ENCODE measurements at places on chromosomes 7 and 10.

DNA sequence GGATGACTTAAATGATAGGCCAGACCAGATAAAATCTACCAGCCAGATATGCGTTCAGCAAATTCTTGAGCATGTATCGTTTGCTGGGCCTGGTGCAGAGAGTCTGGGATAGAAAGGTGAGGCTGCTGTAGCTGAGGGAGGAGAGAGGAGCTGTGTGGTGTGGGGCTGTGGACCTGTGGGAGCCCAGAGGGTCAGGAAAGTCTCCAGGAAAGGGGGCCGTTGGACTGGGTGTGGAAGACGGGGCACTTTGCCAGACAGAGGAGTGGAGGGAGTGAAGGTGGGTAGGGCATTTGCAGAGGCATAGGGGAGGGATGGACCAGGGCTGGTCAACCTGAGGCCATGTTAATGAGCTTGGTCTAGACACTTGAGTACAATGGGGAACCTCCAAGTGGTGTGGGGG, 124.7 kb upstream of the UNC5B start:
- no peak for DNase-seq

GRCh38 chr7:70894799-70895198, 237.1 kb upstream of the GALNT17 start:
- DNase-seq: no peak

GRCh38 chr7:10181996-10182395, 791.7 kb upstream of the PHF14 start:
- DNase-seq: no peak

DNA sequence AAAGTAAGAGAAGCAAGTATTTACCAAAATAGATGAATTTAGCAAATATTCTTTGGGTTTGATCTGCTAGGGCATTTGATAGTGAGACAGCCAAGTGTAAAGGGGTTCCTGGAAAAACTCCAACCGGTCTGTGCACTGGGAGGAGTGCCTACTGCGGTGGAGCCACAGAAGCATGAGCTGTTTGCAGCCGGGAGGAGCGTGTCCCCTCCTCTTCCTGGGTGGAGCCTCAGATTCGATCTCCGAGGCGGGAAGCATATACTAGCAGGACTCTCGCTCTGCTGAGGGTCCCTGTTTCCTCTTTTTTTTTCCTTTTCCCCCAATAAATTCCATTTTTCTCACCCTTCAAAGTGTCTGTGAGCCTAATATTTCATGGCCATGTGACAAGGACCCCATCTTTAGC, 45.1 kb upstream of the MET start:
- DNase-seq: no peak

DNA sequence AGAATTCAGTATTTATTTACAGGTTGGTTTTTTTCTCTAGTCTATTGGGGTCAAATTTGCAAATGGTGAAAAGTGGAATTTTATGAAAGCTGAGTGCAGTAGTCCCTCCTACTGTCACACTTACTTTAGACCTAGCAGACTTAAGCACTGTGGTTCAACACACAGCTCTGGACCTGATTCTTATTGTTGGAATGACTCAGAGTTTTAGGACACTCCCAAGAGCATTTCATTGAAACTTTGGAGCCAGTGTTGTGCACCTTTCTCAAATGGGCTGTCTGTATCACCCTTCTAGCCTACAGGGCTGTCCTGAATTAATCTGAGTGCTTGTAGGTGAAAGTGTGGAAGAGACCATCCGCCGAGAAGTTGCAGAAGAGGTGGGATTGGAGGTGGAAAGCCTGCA, 16.1 kb downstream of the NUDT13 start:
- DNase-seq: no peak

DNA sequence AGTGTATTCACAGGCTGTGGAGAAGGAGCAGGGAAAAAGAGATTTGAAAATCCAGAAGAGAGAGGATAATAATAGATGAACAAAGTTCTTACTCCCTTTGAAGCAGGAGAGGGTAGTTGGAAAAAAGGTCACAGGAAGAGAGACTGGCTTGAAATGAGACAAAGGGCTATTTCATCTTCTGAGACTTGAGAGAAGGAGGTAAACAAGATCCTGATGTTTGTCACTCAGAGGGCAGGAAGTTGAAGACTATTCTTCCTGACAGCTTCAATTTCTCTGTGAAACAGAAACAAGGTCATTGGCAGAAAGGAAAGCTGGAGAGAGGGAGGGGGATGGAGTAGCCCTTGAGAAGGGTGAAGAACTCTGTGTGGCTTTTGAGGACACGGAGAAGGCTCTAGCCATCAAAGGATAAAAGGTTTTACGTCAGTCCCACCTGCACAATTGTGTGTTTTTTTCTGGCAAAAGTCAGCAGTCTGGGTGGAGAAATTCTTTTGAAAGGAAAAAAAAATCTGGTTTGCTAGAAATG, 216.1 kb upstream of the STEAP4 start:
- DNase-seq: no peak

DNA sequence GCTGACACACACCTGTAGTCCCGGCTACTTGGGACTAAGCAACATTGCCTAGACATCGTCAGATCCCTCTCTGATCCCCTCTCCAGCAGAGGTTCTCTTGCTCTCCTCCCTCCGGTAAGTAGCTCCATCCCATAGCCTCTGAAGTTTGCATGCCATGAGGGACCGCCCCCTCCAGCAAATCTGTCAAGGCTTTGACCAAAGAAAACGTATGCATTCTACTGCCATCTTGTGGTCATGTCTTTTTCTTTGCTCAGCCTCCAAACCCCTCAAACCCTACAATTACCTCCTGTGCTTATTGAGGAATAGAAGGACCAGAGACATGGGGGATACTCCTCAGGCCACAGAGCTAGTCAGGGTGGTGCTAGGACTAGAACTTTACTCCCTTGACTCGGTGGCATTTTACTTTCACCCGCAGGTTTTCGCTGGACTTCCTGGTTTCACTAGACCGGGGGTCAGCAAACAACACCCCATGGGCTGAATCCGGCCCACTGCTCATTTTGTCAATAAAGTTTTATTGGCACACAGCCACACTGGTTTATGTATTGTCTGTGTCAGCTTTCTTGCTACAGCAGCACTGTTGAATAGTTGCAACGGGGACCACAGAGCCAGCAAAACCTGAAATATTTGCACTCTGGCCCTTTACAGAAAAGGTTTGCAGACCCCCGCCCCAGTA, 202.6 kb upstream of the FOXK1 start:
- no peak for DNase-seq

DNA sequence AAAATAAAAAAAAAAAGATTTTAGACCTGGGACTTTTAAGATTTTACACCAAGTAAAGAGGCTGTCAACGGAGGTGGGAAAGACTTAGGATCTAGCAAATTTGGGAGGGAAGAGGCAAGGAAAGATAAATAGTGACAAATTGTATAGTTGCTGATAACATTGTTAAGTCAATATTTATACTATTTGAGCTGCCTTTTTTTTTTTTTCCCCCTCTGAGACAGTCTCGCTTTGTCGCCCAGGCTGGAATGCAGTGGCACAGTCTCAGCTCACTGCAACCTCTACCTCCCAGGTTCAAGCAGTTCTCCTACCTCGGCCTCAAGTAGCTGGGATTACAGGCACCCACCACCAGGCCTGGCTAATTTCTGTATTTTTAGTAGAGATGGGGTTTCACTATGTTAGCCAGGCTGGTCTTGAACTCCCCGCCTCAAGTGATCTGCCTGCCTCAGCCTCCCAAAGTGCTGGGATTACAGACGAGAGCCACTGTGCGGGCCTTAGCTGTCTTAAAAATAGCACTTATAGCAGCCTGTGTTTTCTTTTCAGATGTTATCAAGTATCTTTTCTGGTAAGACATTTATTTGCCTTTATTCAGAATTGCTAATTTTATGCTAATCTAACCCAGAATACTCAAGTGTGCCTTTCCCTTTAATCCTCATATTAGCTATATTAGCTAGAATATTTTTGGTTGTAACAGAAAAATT, 94.5 kb downstream of the MMRN2 start:
- no peak for DNase-seq

DNA sequence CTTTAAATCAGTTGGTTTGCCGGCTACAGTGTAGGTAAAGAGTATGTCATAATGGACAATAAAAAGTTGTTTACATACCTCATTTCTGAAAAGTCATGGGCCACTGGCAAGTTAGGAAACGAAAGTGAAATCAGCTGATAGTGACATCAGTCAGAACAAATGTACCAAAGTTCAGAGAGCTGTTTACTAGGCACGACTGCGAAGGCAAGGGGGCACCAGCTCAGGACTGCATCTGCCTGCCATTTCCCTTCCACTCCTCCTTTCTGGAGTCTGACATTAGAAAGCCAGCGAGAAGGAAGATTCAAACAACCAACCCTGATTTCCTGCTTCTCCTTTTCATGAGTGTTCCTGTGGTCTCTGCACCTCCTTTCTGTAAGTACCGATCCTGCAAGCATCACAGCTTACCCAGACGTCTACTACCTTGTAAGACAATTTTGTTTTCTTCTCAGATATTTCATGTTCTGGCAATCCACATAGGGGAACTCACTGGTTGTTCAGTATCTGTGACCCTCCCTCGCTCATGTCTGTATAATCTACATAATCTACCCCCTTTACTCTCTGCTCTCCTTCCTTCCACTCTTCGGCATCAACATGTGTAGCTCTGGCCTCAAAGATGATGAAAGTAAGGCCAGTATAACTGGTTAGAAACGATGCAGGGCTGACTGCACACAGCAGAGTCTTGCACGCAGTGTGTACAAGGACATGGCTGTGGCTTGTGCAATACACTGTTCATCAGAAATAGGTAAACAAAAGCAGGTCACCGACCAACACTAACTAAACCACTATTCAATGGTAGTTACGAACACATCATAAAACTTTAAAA, at the start of gene TMEM140:
TSS of gene TMEM140 (plus strand) at position 174 of the 823 bp plus-strand sequence. CDS start 16,370 bp downstream, outside the sequence.
- no peak for DNase-seq

DNA sequence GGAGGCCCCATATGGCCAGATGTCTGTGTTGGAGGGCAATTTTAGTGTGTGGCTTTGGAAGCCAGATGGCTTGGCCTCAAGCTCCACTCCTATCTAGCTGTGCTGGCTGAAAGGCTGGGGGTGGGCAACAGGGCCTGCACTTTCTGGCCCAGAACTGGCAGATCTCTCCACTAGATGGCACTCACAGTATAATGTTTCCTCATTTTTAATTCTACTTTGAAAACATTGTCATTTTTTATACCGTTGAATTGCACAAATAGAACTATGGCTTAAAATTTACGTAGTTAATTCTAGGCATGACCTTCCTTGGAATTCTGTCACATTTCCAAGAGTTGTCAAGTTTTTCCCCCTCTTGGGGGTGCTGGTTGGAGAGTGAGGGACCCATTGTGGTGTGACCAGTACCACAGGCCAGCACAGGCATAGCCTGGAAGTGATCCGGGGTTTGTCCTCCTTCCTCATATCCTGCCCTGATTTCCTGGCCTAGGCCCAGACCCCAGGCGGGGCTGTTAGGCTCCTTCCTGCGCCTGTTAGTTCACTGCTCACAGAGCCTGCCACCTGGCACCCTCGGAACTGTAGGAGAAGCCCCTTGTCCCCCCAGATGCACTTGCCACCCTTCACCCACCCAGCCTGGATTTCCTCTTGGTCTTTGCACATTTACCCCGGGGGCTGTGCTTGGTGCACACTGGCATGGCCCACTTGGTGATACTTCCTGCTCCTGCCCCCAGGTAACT, 52.8 kb downstream of the ARHGAP22 start:
- DNase-seq: no peak

DNA sequence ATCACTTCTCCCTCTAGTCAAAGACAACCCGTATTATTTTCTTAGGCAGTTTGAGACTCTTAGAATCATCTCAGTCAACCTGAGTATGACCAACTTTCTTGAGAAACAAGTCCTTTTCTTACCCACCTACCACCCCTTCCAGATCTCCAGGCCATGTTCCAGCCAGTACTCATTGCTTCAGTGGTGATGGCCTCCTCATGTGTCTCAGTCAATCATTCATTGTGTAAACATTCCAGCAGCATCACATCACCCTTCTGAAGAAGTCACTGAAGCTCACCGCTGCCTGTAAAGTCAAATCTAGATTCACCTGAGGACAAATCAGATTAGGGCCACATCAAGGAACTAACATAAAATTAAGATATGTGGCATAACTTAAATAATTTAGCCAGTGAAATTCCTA, 467.2 kb upstream of the NRP1 start:
- no peak for DNase-seq
